ENCODE measurements at places on chromosomes 12 and 14.

GRCh38 chr14:91138511-91139359, 24.9 kb downstream of the DGLUCY start:
- DNase-seq, result peak; percentile 66

DNA sequence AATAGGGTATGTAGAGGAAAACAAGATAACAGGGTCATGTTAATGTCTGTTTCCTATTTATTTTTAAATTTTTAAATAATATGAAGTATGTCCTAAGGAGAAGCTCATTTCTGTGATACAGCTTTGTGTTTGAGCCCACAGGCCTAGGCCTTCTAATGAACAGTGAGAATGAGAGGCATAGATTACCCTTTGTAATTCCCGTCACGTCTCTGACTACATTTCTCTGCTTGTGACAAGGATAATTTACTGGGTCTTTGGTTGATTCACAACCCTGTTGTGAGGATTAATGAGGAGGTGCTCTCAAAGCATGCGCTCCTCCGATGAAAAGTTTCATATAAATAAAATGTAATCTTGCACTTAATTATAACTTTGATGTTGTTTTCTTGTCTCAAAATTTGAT, 56.1 kb downstream of the SYT10 start:
- DNase-seq, result no peak

DNA sequence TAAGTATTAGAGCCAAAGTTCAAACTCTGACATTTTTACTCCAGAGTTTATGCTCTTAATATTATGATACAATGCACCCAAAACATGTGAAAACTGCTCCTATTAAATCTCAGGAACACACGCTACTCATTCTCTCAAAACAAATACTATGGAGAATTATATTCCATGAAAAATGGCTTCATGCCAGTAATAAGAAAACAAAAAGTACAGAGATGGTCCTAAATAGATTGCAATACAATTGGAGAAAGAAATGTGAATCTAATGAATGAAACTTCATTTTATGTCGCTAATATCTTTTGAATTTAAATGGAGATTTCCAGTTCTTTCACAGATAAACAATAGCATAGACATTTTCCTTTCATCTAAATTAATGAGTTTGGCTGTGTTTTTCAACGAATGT, 384.3 kb downstream of the ADAMTS20 start:
- DNase-seq, result no peak

DNA sequence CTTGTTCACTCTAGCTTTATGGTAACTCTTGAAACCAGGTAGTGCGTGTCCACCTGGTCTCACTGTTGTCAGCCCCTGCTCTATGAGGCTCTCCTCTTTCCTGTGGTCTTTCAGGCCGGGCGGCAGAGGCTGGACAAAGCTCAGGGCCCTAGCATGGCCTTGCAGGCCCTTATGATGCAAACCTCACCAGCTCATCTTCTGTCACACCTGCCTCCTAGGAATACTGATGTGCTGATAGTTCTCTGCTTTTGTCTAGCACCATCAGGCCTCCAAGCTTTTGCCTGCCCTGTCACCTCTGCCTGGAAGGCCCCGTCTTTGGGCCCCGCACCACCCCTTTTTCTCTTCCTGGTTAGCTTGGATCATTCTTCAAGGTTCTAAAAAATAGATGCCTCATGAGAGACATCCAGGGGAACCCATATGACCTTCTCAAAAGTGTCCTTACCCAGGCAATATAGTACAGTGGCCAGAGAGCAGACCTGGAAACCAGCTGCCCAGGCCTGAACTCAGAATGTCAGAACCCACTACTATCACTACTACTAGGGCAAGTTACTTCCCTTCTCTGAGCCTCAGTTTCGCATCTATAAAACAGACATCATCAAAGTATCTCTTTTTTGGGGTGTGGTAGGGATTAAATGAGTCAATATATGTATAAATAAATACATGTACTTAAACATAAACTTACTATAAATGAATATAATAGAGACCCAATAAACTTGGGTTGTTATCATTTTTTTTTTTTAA, 91.7 kb downstream of the ZFP36L1 start:
- no peak for DNase-seq

- no peak for DNase-seq
Observed at GRCh38 chr14:71481021-71481654, 451.1 kb upstream of the RGS6 start.

DNA sequence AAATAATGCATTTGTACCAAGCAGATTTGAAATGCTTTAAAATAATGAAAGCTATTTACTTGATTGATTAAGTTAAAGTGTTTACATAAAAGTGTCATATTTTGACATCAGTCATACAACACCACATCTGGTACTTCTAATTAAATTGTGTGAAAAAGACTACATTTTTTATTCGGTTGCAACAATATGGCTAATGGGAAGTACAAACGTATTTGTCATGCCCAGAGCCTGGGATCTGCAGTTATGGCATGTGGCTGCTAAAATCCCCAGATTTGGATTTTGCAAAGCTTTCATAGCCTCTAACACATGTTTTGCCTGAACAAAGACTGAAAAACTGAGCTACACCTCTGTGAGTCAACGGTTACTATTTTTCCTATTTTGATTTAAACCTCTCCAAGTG, 66.6 kb downstream of the LLPH start:
- DNase-seq, result no peak

GRCh38 chr12:28097221-28097620, 93.0 kb upstream of the CCDC91 start:
- DNase-seq, result no peak

DNA sequence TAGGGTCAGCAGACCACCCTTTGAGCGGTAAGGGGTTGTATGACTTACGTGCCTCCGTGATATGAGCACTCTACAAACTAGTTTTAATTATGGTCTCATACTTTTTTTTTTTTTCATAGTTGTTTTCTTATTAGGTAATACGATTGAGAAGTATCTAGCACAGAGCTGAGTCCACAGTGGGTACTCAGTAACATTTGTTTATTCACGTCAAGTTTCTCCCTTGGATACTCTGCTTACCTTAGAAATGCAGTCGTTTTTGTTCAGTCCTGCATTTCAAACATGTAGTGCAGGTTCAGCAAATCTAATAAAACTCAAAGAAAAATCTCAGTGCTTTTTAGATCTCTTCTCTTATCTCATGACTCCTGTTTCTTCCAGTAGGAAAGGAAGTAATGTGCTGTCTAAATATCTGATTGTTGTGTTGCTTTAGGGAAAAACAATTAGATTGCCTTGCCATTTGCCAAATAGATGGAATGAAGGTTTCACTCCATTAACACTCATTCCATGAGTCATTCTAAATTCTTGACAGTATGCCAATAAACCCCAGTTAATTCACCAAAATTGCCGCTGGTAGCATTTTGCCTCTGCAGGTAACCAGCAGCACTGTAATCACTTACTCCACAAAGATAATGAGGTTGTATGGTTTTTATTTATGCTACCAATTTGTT, 118.9 kb downstream of the PTCSC3 start:
- DNase-seq, result no peak

DNA sequence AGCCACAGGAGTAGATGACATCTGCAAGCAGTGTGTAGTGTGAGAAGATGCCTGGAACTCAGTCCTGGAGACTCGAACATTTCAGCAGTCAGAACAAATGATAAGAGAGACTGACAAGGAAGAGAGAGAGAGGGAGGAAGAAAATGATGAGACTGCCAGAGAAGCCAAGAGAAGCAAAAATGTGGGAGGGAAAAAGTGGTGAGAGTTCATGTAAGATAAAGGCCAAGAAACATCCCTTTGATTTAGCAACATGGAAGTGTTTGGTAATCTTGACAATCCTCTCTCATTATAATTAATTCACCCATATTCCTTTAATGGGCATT, 42.6 kb downstream of the LIMA1 start:
- DNase-seq, result no peak

DNA sequence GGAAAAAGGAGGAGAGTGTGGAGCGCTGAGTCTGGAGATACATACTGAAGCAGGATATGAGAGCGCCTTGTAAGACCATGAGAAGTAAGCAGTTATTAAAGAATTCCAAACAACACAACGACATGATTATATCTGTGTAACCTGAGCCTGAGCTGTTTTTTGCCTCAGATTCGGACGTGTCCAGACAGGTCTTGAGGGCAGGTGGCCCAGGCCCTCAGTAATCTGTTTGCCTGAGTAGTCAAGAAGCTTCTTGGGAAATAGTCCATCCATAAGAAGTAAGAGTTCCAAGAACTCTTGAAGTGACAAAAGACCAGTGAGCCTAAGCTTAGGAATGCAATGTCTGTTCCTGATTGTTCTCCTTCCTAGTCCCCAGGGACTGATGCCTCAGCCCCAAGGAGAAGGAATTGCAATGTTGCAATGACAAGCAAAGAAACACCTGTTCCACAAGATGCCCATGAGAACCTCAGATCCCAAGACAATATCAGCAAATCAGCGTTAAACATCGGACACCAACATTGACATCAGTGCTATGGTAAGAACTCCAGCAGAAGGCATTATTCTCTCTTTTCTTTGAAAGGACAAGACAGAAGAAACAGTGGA, 34.7 kb upstream of the ADAMTS20 start:
- DNase-seq, result no peak

DNA sequence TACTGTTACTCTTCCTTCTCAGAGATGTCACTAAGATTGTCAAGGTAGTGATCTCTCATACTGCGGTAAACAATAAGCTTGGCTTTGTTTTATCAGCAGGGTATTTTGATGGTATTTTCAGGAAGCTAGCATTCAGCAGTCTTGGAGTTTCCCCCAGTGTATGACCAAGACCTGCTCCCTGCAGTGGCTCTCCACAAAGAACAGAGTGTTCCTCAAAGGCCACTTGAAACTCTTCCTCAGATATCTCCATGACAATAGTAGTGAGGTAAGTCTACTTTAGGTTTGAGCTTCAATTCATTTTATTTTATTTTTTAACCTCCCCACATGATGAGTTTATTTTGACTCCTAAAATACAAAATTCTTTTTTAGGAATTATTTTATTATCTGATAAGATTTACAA, 74.0 kb upstream of the G2E3 start:
- no peak for DNase-seq

GRCh38 chr12:116122628-116123027, 154.9 kb downstream of the MED13L start:
- no peak for DNase-seq

DNA sequence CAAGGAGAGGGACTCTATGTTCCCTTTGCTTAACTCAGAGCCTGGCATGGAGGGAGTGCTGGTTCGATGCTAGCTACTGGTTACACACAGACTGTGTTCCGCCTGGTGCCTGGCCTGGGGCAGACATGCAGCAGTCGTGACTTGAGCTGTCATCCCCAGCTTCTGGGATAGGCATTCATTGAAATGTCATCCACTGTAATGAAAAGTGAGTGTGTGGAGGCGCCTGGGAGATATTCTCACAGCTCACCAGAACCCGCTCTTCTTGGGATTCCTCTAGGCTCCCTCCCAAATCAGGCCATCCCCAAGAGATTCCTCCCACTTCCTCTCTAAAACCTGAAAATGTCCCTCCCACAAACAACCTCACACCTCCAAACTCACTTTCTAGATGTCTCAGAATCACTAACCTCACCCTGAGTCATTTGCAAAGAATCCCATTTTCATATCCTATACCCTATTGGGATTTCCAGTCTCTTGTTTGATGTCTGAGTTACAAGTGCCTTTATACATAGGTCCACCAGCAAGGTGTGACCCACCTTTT, 82.8 kb downstream of the CRACR2A start:
- DNase-seq, result peak; percentile 8

DNA sequence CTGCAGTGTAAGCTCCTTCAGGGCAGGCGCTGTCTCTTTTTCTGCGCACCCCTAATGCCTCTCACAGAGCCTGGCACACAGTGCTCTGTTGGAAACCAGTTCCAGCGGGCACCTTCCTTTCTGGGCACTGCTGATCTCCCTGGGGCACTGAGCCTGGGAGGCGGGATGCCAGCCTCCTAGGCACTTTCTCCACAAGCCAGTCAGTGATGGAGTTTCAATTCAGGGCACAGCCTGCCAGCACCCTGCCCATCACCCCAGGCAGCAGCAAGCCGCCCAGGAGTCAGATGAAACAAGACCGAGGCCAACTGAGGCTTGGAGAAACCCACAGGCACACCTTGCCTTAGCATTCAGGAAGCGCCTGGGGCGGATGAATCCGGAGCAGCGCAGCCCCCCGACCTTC, 5.7 kb upstream of the CTDSP2 start:
- no peak for DNase-seq

DNA sequence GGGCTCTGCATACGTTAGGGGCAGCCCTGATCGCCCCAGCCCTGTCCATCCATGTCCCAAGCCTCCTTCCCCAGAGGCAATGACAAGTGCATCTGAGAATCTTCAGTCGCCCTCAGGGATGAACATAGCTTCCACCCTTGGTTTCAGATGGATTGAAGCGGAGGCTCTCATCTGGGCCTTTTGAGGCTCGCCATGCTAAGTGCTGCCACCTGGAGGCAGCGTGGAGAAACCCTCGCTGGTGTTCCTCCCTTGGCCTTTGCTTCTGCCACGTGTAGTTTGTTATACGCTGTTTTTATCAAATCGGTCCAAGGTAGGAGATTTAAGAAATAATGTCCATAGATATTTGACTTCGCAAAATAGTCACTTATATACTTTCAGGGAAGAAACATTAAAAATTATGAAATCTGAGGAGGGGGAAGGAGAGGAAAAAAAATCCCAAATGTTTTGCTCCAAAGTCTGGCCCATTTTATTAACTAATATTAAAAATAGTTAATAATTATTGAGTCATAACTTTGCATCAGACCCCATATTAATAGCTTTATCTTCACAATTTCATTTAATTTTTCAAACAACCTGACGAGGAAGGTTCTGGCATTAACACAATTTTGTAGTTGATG, 28.8 kb upstream of the LRRC10 start:
- peak; percentile 72 for DNase-seq

DNA sequence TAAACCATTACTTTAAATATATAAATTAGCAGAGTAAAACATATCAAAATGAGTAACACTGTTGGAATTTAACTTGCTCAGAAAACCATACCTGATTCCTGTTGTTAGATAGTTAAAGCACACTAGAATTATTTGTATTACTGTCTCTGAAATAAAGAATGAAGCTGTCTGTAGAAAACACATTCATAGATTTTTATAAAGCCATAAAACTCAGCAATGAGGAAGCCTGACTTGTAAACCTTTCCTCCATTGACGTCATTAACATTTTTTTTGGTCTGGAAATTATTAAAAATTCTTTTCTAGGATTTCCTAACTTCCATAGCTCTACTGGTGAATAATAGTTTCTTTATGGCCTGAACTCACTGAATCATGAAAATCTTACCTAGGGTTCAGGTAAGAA, 147.6 kb downstream of the BRMS1L start:
- no peak for DNase-seq

DNA sequence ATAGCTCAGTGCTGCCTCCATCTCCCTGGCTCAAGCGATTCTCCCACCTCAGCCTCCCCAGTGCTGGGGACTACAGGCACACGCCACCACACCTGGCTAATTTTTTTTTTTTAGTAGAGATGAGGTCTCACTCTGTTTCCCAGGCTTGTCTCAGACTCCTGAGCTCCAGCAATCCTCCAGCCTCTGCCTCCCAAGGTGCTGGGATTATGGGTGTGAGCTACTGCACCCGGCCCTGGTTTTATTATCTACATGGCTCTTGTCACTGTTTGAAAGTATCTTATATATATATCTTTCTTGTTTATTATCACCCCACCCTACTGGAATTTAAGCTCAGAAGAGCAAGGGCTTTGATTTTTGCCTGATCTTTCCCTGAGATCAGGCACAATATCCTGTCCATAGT, 7.6 kb upstream of the TMED10 start:
- no peak for DNase-seq

Data from activated CD4-positive, alpha-beta T cell treated with anti-CD3 and anti-CD28 coated beads, Interleukin-2, Interleukin-4, amounts not matched to agents 100 ng/mL and 50 ng/mL, durations not matched to agents 16 hours and 8 hours (primary cell).